Muscle of leg (tissue), 16 donors: ENCODE measurements at places on chromosomes 12 and 14. TPM values are rescaled to one million over a fixed set of nuclear protein-coding genes. Genes with fewer than 3 reads are reported as not detected.
A peak's percentile ranks its signal among the peaks of the same experiment; 100 is the strongest.

DNA sequence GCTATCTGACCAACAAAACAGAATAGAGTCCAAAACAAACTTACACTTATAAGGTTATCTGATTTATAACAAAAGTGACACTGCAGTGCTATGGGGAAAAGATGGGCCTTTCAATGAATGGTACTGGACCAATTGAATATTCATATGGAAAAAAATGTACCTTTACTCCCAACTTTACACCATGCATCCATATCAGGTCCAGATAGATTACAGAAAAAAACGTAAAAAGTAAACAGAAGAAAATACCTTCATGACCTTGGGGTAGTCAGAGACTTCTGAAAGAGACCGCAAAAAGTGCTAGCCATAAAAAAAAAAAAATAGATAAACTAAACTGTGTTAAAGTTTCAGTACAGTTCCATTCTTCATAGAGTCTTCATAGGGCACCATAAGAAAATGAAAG lies 308.3 kb downstream of the GXYLT1 start:
- no peak for DNase-seq

DNA sequence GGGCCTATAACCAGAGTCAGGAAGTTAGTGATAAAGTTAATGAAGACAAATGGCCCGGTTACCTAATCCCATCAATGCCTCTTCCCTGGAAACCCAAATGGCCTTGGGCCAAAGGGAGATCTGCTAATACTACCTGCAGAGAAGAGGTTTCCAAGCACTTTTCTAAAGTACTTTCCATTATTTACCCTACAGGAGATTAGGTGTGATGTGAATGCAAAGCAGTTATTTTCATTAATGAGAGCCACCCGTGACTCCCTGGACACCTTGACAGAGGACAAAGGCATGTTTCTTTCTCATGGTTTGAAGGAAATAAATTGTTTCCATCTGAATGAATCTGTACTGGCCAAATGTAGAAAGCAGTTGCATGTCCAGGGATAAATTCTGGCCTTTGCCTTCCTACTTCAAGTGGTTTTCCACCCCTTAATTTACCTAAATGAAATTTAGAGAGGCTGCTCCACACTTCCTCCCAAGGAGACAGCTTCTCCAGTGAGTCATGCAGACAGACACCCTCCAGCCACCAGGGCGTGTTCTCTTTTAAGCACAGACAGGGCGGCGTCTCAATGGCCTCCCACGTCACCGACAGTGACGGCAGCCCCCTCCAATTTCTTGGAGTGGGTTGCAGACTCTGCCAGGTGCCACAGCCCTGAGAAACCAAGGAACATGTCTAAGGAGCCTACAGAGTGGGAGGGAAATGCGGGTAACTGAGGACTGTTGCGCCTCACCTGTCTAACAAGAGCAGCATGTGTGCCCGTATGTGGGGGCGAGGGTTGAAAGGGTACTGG lies 43.9 kb upstream of the GNPNAT1 start:
- peak; percentile 63 for DNase-seq

DNA sequence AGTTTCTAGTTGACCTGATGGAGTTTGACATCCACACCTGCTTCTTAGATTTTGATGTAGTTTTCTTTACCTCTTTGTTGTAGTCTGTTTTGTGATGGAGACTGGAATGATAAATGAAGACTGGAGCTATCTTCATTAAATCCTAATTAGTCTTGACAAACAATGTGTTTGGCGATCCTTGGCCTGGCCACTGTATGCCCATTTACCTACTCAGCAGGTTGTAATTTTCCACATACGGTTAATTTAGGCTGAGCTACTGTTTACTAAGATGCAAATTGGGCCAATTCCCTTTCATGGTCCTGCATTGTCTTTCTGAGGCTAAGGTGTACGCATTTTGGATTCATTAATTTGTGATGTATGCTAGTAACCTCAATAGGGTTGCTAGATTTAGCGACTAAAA lies at the start of gene TAS2R7:
TAS2R7 (minus strand) TSS at position 41 of the 400 bp plus-strand sequence. CDS start 57 bp downstream, outside the sequence.
- DNase-seq: no peak

GRCh38 chr12:132734206-132734605 lies 23.6 kb downstream of the PGAM5 start:
- DNase-seq: no peak

- no peak for DNase-seq
Measured at GRCh38 chr12:48512855-48513254, 12.6 kb upstream of the OR8S1 start.

- DNase-seq: no peak
Measured at GRCh38 chr14:100703386-100704220, 23.1 kb upstream of the DLK1 start.

- DNase-seq: peak; percentile 40
Measured at GRCh38 chr14:44291366-44291915, 215.6 kb downstream of the FSCB start.

DNA sequence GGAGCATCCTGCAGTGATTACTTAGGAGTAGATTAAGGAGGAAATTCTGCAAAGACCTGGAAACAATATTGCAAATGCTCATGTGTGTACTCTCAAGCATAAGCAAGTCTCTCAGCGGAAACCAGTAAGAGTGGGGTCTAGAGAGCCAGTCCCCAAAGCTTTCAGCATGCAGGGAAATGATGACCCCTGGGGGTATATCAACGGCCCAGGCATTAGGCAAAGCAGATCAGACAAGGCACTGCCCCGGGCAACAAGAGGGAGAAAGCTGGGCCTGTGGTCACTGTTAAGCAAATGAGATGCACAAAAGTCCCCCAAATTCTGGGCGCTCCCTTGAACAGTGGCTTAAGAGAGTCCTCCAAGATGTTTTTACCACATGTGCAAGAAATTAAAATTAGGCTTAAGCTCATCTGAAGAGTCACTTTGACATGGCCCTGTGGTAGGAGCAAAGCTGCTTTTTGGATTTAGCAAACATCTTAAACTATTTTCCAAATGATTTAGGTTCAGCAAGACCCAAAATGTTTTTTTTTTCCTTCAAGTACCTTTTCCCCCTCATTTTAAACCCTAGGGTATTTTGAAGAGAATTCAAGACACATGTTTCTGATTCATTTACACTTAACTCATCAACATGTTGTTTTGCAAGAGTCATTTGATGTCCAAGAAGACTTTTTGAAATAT lies 457.1 kb upstream of the TBX3 start:
- peak; percentile 76 for DNase-seq

DNA sequence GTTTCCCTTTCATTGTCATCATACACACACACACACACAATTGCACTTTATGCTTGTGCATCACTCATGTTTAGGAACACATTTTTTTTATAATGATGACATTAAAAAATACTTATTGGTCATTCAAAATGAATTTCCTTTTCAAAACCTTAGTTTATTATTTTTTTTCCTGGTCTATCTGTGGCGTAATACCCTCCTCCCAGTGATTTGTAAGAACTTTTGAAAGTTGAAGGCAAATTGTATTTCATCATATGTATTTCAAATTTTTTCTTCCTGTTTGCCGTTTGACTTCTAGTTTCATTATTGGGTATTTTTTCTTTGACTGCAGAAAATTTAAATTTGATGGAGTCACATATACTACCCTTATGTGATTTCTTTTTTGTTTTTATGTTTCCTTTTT lies 2.5 kb upstream of the LRRK2 start:
- peak; percentile 13 for DNase-seq

DNA sequence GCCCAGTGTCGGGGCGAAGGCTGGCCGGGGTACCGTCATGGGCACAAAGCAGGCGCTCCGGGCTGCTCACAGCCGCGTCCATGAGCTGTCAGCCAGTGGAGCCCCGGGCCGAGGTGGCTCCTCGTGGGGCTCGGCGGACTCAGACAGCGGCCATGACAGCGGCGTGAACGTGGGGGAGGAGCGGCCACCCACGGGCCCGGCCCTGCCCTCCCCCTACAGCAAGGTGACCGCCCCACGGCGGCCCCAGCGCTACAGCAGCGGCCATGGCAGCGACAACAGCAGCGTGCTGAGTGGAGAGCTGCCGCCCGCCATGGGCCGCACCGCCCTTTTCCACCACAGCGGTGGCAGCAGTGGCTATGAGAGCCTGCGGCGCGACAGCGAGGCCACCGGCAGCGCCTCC lies 39.0 kb downstream of the KIF26A start:
- DNase-seq: no peak

GRCh38 chr12:55720894-55721444 lies 776 bp downstream of the RDH5 start:
- peak; percentile 78 for DNase-seq

- DNase-seq: peak; percentile 82
Measured at GRCh38 chr14:74846168-74846567, 29.8 kb downstream of the PROX2 start.

GRCh38 chr12:114776731-114777442 lies 92.9 kb upstream of the TBX3 start:
- no peak for DNase-seq

The KRT81 gene
- total RNA-seq: 0.04 TPM

The KCNH5 gene
- 0.04 TPM for total RNA-seq

The PZP gene
- 0.40 TPM for total RNA-seq

The ARHGEF25 gene
- 32.3 TPM for total RNA-seq
